ENCODE measurements at places on chromosomes 2 and 18.

- DNase-seq: no peak
These were observed 62.6 kb downstream of the DNMT3A start for GRCh38 chr2:25279091-25279651.

GRCh38 chr18:9653390-9653789 lies 39.0 kb upstream of the PPP4R1 start:
- DNase-seq: no peak

DNA sequence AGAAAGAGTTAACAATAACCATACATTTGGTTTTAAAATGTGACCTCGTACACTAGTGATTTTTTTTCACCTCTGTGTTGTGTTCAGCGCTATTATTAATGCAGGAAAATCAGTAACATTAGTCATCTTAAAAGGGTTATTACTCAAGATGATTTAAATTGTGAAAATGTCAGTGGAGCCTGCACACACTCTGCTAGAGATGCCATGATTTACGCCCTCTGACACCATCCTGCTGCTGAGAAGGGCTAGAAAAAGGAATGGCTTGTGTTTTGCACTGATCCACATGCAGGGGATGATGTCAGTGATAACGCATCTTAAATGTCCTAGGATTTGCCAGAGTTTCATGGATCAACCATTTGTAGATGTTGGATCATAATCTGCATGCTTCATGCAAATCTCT lies 121.3 kb upstream of the BOD1L2 start:
- DNase-seq: no peak

DNA sequence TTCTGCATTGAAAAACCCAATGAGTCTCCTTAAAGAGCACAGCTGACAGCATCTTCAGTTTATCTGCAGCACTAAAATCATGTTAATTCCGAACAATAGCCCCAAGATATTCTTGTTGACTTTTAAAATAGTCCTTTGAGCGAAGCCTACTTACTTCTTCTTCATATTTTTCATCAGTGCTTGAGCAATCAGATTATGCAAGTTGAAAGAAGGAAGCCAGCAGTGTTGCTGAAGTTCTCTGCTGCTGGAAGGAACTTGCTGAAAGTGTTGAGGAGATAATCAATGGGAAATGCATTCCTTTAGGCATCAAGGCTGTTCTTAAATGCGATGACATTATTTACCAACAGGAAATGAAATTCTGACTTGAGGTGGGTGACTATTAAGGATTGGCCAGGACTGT lies 105.9 kb upstream of the SNTG2 start:
- no peak for DNase-seq

- no peak for DNase-seq
These were observed 45.6 kb upstream of the BZW1 start for GRCh38 chr2:200765995-200766660.

DNA sequence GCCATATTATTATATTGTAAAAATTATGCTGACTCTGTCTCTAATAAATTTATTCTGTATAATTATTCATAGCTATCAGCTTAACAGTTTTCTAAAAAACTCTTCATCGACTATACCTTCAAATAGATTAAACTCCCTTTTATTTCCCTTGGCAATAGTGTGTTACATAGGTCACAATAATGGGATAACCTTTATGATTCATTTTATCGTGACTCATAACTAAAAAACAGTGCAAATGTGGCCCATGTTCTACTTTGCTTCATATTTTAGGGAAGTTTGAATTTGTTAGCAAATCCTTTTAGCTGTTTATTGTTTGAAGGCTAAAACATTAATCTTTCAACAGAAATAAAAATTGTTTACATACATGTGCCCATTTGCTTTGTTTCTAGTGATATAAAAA lies 783.2 kb upstream of the CDH2 start:
- no peak for DNase-seq

DNA sequence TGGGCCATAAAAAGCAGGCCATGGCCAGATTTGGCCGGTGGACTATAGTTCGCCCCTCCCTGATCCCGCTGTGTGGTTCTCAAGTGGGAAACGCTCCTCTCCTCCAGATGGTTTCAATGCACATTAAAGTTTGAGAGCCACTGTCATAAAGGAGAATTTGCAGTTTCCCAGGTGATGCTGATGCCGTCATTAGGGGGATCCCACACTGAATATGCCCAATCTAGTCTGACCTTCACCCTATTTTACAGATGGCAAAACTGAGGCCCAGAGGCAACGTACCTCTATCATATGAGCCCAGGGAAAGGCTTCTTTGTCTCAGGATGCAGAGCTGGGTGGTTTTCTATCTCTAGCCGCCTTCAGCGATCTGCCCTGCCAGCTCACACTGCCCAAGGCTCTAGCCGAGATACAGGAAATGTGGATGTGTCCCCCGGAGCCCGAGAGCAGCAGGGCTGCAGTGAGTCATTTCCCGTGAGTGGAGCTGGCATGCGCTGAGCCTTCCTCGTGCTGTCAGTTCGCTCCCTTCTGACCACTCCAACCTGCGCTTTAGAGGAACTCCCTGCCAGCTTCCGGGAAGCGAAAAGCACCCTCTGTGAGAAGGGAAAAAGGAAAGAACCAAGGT lies 116.2 kb downstream of the SMAD7 start:
- DNase-seq: peak; percentile 36

- DNase-seq: no peak
These were observed 1.9 kb downstream of the MAB21L4 start for GRCh38 chr2:240894006-240894405.

- no peak for DNase-seq
These were observed 135.0 kb upstream of the ACKR3 start for GRCh38 chr2:236434593-236434992.

- DNase-seq: no peak
These were observed 800 bp downstream of the TTC21B start for GRCh38 chr2:165952741-165953211.

GRCh38 chr2:70948337-70949003 lies 12.8 kb downstream of the ATP6V1B1 start:
- peak; percentile 66 for DNase-seq

DNA sequence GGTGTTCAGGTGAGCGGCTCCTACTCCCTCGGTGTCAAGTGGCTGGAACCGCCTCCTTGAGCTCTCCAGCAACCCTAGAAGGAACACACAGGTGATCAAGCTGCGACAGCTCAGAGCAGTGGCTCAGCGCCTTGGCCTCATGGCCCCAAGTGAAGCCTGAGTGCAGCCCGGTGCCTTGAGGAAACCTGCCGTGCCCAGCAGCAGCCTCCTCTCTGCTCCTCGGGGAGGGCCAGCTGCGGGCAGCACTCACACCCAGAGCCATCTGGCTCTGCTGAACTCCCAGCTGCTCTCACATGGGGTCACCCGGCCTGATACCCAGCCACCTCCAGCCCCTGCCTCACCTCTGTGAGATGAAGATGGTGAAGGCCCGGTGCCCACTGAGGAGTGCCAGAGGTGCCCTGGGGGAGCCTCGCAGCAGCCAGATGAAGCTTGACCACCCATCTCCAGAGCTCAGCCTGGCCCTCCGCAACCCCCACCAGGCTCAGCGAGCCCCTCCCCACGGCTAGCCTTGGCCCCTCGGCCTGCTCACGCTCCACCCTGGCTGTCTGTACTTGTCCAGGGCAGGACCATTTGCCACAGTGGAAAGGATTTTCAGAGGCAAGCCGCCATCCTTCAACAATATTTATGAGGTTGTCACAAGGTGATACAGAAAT lies 70.6 kb upstream of the RAB6C start:
- no peak for DNase-seq

GRCh38 chr2:5070257-5070656 lies 621.9 kb upstream of the SOX11 start:
- no peak for DNase-seq

GRCh38 chr18:3538456-3538855 lies 88.5 kb downstream of the TGIF1 start:
- no peak for DNase-seq

DNA sequence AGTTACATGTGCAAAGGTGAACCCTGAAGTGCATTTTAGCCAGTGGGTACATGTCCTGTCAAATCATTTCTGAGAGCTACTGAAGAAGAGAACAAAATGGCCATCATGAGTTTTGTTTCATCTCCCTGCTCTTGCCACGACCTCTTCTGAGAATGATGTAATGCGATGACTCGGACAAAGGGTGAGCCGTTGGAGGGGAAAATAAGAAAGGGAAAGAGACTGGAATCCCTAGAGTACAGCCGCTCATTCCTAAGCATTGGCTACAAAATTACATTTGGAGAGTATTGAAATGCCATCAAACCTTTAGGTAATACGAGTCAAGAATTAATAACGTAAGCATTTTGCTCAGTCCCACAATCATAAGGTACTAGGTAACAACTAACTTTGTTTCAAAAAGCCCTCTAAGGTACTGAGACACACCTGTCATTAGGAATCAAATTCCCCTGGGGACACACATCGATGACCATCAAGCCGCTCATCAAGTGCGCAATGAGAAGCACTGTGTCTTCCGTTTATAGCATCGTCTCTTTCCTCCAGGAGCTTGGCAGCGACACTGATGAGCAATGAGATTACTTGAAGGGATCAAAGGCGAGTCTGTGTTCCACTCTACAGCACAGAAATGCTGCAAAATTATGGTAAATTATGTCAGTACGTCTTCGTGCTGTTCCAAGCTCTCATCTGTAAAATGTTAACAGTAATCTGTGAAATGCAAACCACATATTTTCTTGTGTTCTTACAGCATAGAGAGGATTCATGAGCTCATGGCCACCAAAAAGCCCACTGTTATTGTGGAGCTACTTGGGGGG lies 97.3 kb upstream of the PIEZO2 start:
- no peak for DNase-seq

DNA sequence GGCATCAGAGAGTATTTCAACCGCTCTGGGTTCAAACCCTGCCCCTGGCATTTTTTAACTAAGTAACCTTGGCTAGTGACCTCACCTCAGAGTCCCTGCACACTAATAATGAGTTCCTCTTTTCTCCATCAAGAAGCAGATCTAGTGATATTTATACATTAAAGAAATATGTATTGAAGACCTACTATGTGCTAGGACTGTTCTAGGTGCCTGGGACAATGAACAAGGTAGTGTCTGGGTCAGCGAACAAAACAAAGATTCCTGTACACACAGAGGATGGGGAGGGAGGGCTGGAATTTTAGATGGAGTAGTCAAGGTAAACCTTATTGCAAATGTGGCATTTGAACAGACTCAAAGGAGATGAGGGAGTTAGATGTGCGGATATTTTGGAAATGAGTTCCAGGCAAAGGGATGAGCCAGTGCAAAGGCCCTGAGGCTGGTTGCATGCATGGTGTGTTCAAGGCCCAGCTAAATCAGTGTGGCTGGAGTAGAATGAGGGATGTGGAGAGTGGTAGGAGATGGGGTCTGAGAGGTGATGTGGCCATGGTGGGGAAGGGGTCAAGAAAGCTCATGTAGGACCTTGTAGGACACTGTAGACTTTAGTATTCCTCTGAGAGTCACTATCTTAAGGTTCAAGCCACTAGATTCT lies 57.6 kb upstream of the FZD7 start:
- DNase-seq: no peak

DNA sequence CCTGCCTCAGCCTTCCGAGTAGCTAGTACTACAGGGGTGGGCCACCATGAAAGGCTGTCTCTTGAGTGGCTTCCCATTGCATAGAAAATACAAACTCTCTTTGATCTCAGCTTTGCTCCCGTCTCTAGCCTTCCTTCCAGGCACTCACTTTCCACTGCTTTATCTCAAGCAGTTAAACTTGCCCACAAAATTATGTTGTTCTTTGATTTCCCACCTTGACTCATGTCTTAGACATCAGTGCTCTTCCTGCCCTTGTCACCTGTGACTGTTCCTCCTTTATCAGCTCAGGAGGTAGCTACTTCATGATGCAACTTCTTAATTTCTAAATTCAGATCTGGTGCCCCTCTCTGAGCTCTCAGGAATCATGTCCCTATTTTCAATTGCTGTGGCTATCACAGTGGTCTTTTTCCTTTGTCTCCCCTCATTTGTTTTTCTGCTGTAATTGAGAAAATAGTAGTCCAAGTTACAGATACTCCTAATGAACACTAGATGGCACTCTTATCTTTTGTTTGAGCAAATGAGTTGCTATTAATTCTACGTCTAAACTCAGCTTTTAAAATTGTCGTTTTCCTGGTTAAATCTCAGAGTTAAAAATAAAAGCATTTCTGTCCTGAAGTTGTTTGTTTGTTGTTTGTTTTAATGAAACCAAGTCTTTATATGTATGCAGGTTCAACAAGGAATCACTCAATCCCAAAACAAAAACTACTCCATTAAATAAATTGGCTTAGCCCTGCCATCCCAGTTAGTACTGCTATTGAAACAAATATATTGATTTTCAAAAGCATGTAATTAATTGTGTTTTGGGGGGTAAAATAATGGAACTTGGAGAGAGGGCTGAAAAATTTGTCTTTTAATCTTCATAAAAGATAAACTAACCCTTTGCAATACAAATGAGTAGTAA lies 46.9 kb upstream of the GREB1L start:
- no peak for DNase-seq

DNA sequence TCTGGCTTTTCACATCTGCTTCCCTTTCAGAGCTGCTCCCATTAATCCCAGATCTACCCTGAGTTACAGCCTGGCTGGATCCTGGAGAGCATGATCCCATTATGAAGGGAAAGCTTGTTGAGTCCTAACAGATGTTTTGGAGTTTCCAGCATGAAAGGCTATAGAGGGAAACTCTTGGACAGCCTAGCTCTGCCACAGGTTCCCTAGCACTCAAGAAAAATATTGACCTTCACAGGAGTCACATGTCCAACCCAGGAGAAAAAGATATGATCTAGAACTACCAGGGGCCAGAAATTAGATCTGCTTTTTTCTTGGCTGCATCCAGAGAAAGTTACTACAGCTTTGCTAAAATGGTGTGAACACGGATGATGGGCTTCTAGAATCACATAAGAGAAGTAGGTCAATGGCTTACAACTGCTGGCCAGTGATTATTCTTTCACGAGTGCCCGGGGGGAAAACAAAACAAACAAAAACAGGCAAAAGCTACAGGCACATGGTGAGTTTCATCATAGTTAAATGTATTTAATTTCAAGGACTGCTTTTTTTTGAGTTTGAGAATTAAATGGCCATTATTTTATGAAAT lies 15.9 kb downstream of the CCDC93 start:
- no peak for DNase-seq

DNA sequence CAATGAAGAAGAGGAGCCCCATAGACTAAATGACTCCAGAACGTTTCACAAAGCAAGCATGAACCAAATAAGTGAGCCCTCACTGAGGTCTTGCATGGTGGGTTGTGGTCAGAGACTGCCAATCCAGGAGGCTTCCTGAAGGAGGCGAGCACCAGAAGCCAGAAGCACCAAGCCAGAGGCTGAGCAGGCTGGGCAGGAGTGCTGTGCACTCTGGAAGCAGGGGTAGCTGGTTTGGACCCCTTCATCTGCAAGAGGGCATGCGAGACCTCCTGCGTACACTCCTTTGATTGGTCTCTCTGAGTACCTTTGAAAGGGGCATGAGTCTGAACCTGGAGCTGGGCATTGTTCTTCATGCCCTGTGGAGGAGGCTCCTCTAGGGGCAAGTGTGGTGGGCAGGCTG lies 192.5 kb downstream of the HAUS1 start:
- no peak for DNase-seq
